Muscle of leg (tissue), 16 donors: ENCODE measurements at places on chromosomes 7 and 10. TPM values are rescaled to one million over a fixed set of nuclear protein-coding genes. Genes with fewer than 3 reads are reported as not detected.
A peak's percentile ranks its signal among the peaks of the same experiment; 100 is the strongest.

DNA sequence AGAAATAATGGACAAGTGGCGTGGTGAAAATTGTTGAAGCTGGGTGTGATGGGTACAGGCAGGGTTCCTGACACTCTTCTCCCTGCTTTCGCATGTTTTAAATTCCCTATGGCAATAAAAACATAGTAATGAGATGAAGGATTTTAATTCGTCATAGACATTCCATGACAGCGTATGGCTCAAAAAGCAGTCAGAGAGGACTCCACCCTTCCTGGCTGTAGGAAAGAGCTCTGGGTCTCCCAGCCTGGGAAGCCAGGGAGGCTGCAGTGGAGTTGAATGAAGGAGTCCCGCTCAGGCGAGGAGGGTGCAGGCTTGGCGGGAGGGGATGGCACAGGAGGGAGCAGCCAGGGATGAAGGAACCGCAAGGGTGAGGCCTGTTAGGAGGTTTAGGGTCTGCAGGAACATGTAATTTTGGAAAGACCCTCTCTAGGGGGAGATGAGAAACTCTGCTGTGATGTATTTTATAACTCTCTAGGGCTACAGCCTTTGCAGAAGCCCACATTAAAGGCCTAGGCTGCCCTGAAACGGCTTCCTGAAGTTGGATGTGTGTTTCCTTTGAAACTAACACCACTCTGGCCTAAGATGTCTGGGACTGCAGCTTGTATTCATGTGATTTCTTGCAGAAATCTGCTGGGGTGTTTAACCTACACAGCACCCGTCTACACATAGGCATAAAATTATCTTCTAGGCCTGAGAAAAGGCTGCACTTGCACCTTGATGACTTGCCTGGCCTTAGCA lies 7.6 kb upstream of the LARP4B start:
- H3K36me3 ChIP-seq, result no peaks in the 10 kb centered on the region
- H3K4me3 ChIP-seq, result no peak overlapping the region
- no peaks in the 10 kb centered on the region for H3K27me3 ChIP-seq
- H3K4me1 ChIP-seq, result peaks cover 4% of the 10 kb centered on the region
- peak; percentile 22 for DNase-seq
- no peak overlapping the region for H3K27ac ChIP-seq

- no peaks in the 10 kb centered on the region for H3K27me3 ChIP-seq
- no peaks in the 10 kb centered on the region for H3K4me1 ChIP-seq
- H3K4me3 ChIP-seq, result no peak overlapping the region
- H3K27ac ChIP-seq, result no peak overlapping the region
- no peak for DNase-seq
These were observed 616.9 kb downstream of the PTPRN2 start for GRCh38 chr7:157970744-157971143.

DNA sequence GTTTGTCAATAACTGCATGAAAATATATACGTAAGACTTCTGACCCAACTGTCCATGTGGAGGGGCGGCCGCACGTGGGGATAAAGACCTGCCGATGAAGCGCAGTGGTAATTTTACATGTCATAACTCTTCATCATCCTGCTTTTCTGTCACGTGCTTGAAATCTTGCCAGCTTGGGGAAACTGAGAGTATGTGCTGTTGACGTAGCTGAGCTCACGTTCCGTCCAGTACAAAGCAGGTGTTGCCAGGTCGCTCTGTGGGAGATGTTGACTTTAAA lies 105.1 kb downstream of the INPP5A start:
- no peaks in the 10 kb centered on the region for H3K4me1 ChIP-seq
- H3K4me3 ChIP-seq, result no peak overlapping the region
- peaks cover 5% of the 10 kb centered on the region for H3K36me3 ChIP-seq
- DNase-seq, result no peak
- no peak overlapping the region for H3K27ac ChIP-seq
- H3K27me3 ChIP-seq, result no peaks in the 10 kb centered on the region

GRCh38 chr10:108904163-108904838 lies 1019.0 kb downstream of the XPNPEP1 start:
- H3K27ac ChIP-seq, result no peak overlapping the region
- no peaks in the 10 kb centered on the region for H3K4me1 ChIP-seq
- no peaks in the 10 kb centered on the region for H3K36me3 ChIP-seq
- peak; percentile 14 for DNase-seq
- H3K4me3 ChIP-seq, result no peak overlapping the region

GRCh38 chr10:23479798-23480473 lies 41.1 kb downstream of the OTUD1 start:
- no peaks in the 10 kb centered on the region for H3K4me1 ChIP-seq
- DNase-seq, result no peak
- H3K27ac ChIP-seq, result no peak overlapping the region
- no peaks in the 10 kb centered on the region for H3K27me3 ChIP-seq

The CALHM3 gene
- not detected for polyA plus RNA-seq
